H9 (cell line): ENCODE measurements at places on chromosomes 6 and 20. TPM values are rescaled to one million over a fixed set of nuclear protein-coding genes. Genes with fewer than 3 reads are reported as not detected.

Gene ZBP1
- total RNA-seq, result not detected in 2 replicates

DNA sequence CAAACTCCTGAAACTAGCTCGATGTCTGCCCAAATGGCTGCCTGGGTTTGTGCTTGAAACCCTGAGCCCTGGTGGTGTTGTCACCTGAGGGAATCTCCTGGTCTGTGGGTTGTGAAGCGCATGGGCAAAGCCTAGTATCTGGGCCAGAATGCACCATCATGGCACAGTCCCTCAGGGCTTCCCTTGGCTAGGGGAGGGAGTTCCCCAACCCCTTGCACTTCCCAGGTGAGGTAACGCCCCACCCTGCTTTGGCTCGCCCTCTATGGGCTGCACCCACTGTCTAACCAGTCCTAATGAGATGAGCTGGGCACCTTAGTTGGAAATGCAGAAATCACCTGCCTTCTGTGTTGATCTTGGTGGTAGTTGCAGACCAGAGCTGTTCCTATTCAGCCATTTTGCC is 152.9 kb upstream of the MAP3K7 start:
- DNase-seq, result no peak

- no peak for DNase-seq
These were observed 209.7 kb downstream of the TBX18 start for GRCh38 chr6:84554706-84555105.

GRCh38 chr20:53940360-53940702 is 130.1 kb downstream of the BCAS1 start:
- no peak for DNase-seq

GRCh38 chr6:39812853-39813533 is 20.8 kb downstream of the DAAM2 start:
- DNase-seq, result no peak
